Cardiac septum (tissue), 1 donor: ENCODE measurements at places on chromosomes 1 and 21.

- DNase-seq: no peak
Measured at GRCh38 chr1:32755098-32755809, 52.7 kb upstream of the SYNC start.

GRCh38 chr1:166083887-166084286, 82.9 kb downstream of the FAM78B start:
- DNase-seq: no peak

DNA sequence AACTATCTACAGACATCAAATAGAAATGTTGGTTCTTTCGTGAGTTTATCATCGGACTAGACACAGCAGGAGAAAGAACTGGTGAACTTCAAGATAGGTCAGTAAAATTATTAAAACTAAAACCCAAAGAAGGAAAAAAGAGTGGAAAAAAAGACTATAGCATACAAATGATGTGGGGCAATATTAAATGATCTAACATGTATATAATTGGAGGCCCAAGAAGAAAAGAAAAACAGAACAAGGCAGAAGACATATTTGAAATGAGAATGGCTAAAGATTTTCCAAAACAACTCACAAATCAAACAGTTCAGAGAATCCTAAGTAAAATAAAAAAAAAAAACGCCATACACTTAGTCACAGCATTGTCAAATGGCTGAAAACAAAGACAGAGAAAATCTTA, 101.8 kb downstream of the PCNX2 start:
- DNase-seq: no peak

GRCh38 chr1:27416387-27417111, 24.1 kb downstream of the GPR3 start:
- no peak for DNase-seq

GRCh38 chr1:178648151-178648550, 76.9 kb upstream of the RALGPS2 start:
- no peak for DNase-seq

DNA sequence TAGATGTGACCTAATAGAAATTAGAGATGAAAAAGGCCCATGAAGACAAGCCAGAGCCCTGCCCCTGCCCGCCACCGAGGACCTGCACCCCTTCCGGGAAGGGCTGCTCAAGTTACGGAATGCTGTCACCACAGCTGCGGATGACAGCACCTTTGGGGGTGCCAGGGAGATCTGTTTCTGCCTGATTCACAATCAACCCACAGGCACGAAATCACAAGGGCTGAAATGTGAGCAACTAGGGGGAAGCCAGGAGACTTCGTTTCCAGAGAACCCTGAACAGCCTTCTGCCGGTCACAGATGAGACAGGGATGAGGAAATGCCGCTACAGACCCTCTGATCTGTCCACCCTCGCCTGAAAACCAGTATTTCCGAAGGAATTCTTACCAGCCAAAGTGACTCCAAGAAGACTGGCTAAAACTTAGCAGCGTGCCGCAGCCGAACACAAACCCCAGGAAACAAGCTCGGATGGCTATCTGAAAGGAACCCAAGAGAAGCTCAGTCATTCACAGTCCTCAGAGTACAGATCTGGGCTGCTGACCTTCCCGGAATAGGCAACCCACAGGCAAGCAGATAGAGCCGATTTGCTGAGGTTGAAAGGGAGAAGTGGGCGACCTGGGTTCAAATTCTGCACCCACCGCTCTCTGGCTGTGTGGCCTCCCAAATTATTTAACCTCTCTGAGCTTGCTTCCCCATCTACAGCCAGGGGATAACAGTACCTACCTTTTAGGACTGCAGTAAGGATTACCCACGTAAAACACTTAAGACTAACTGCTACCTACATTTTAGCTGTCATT, 1.1 kb downstream of the ICMT start:
- no peak for DNase-seq

GRCh38 chr1:106120789-106121188, 935.7 kb upstream of the PRMT6 start:
- DNase-seq: no peak

GRCh38 chr1:42983253-42983652, 24.6 kb upstream of the SLC2A1 start:
- no peak for DNase-seq

DNA sequence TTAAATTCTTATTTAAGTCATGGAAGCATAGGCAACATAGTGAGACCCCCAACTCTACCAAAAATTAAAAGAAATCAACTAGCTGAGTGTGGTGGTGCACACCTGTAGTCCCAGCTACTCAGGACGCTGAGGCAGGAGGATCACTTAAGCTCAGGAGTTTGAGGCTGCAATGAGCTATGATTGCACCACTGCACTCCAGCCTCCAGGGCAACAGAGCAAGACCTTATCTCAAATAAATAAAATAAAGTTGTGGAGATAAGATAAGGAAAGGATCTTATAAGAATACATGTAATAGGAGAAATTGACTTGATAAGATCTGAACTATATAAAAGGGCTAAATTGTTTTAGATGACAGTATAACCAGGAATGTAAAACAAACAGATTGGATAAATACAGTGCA, 2.3 kb upstream of the BATF3 start:
- no peak for DNase-seq

GRCh38 chr1:199758626-199759255, 268.8 kb upstream of the NR5A2 start:
- no peak for DNase-seq

DNA sequence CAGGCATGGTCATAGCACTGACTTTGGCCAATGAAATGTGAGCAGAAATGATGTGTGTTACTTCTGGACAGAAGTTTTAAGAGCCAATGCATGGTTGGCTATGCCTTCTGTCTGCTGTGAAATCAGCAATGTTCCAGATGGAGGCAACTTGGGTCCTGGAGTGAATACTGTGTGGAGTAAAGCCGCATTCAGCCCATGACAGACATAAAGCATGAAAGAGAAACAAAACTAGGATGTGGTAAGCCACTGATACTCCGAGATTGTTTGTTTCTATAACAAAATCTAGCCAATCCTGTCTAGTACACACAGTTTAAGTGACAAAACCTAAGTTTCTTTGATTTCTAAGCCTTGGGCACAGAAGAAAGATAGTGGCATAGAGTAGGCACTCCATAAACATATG, 47.1 kb upstream of the ARHGAP29 start:
- DNase-seq: no peak

DNA sequence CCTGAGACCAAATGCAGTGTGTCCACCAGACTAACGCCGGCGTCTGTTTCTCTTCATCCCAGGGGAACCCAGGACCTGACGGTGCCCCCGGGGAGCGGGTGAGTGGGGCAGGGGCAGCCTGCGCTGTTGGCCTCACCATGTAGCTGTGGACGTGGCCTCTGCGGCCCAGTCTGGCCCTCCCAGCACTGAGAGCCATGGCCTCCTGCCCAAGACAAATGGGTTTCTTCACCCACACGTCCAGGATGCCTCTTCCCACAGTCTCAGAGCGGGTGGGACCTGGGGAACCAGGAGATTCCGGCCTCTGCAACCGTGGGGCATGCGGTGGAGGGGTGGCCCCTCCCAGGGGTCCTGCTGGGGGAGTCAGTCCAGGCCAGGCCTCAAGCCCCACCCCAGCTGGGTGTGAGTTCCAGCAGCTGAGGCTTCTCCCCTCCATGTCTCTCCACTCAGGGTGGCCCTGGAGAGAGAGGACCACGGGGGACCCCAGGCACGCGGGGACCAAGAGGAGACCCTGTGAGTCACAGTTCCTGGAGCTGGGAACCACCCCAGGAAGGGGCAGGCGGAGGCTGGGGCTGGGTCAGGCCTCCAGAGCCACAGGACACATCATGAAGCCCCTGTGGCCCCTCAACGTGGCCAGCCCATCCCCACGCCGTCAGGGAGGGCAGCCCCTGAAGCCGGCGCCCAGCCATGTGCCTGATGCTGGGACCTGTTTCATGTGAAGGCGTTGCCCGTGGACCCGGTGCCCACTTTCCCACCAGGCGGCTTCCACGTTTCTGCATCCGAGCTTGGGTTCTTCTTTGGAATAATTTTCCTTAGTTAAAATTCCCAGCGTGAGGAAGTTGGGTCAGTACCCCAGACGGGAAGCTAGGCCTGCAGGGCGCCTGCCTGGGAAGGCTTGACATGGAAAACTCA, 11.0 kb downstream of the COL6A1 start:
- peak; percentile 75 for DNase-seq

DNA sequence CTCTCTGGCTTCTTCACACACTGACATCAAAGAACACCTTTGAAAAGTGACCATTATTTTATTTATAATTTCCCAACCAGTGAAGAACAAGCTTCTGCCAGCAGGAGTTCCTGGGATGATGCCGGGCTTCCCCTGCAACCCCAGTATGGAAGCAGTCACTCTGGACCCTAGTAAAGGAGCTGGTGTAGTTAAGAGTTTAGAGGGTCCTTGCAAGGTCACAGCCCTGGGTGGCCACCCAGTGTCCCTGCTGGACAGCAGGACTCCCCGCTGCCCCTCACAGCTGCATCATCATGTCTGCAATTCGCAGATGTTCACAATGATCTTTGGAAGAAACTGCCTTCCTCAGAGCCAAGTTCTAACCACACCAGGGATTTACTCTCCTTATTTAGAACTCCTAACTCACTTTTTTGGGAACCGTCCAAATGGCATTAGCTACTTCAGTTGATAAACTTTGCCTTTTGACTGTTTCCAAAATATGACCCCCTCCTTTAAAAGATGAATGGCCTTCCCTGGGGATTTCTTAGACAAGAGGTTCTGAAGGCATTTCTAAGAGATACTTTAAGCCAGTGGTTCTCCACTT, 90.6 kb downstream of the HIVEP3 start:
- no peak for DNase-seq

DNA sequence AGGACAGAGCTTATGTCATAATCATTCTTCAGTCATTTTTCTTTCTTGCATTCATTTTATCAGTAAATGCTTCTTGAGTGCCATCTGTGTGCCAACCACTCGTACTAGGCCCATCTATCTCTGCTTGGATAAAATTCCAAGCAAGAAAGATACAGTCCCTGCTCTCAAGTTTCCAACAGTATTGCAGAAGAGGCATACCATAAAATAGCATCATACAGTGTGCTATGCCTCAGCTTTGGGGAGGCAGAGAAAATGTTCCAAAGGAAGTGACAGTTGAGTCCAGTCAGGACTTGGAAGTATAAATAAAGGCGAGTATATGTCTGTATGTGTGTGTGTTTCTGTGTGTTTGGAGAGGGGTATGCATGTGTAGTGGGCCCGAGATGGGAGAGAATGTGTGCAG, 113.4 kb upstream of the HOOK1 start:
- DNase-seq: no peak

DNA sequence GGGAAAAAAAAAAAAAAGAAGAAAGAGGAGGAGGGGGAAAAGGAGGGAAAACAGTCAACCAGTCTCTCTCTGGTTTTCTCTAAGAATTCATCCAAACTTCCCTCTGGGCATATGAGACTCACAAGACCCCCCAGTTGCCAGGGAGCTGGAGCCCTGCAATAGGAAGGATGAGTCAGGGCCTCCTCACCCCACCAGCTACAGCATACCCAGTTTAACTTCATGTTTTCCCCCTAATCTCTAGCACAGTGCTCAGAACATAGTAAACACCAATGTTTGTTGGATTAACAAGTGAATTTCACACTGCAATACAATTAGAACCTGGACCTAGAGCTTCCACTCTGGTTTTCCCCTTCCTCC, 7.8 kb downstream of the F11R start:
- no peak for DNase-seq

- no peak for DNase-seq
Measured at GRCh38 chr1:158113759-158114127, 67.0 kb upstream of the CD1D start.

DNA sequence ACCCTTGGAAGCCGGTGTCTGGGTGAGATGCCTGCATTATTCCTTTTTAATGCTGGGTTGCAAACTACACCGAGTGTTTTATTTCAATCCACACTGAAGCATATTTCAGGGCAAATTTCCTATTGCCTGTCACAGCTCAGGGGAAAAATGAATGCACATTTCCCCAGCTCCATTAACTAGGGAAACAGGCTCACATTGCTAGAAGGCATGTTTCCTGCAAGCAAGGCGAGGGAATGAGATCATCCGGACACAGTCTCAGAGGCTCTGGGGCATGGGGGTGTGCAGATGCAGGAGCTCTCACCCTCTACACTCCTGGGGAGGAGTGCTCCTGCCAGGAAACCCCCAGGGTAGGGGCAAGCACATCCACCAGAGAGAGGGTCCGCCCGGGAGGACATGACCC, 24.6 kb downstream of the SYT2 start:
- no peak for DNase-seq

GRCh38 chr1:81006502-81006901, 794.2 kb upstream of the ADGRL2 start:
- DNase-seq: no peak

- DNase-seq: no peak
Measured at GRCh38 chr1:10516925-10517676, 42.4 kb downstream of the PEX14 start.

DNA sequence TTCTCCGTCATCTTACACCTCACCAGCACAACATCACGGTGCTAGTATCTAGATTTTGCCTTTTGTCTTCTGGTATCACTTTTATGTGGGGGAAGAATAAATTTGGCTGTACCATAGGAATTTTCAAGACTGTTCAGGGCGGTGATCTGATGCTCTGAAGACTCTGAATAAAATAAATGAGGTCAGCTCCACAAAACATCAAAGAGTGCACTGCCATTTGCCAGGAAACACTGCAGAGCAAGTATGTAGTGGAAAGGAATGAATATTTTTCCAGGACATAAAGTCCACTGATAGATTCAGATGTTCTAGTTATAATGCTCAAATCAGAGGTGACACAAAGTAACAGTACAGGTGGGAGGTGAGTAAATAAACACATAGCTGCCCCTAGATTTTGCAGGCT, 56.3 kb downstream of the ZP4 start:
- DNase-seq: no peak

DNA sequence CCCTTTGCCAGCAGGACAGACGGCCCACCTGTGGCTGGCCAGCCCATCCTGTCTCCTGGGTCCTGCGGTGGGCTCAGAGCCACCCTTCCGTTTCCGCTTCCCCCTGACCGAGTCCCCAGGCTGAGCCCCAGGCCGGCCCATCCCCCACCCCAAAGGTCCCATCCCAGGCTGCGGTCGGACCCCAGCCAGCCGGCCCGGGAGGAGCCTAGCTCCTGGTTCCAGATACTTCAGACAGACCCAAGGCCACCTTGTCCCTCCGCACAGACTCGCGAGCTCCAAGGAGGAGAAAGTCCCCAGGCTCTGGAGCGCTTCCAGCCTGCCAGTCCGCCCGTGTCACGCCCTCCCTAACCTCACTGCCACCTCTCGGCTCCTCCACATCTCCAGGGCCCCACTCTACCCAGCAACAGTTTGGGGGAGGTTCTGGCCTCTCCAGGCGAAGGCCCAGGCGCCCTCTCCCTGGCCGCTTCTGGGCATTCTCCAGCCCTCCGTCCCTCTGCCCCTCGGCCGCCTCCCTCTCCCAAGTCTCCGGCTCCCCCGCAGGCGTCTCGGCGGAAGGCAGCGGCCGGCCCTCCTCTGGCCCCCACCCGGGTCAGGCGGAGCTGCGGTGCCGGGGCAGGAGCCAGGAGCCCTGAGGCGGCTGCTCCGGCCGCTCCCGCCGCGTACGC, 835 bp downstream of the LRRN2 start:
- no peak for DNase-seq

GRCh38 chr1:231194843-231195516, 33.1 kb downstream of the TRIM67 start:
- DNase-seq: peak; percentile 27

- no peak for DNase-seq
Measured at GRCh38 chr1:5707566-5708345, 284.5 kb downstream of the NPHP4 start.

GRCh38 chr1:64236541-64236954, 33.1 kb downstream of the UBE2U start:
- no peak for DNase-seq
